ENCODE measurements at places on chromosomes 12 and 14. TPM values are rescaled to one million over a fixed set of nuclear protein-coding genes. Genes with fewer than 3 reads are reported as not detected.

Gene LIN7A
- polyA plus RNA-seq, result 0.35 TPM

Gene POC1B
- polyA plus RNA-seq, result 57.0 TPM

DNA sequence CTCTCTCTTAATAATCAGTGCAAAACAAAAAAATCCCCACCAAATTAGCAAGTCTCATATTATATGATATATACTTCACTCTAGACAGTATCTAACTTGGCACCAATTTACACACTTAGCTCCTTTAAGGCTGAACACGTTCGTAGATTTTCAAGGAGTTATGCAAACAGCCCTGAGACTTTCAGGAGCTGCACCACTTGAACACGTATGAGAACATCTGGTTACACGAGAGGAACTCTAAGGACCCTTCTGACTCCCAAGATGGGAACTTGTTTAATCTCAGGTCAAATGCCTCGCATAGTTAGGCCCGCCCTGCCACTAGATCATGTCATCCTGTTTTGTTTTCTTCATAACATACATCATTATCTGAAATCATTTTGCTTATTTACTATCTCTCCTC lies 10.0 kb downstream of the SPRING1 start:
- DNase-seq, result no peak
- peaks cover 2% of the 10 kb centered on the region for H3K27me3 ChIP-seq
- H3K4me3 ChIP-seq, result no peak overlapping the region
- H3K27ac ChIP-seq, result no peak overlapping the region
- peaks cover 26% of the 10 kb centered on the region for H3K4me1 ChIP-seq
- peaks cover 8% of the 10 kb centered on the region for H3K36me3 ChIP-seq

- H3K4me1 ChIP-seq, result peaks cover 57% of the 10 kb centered on the region
- peaks cover 7% of the 10 kb centered on the region for H3K27me3 ChIP-seq
- peak overlapping the region; percentile 60 for H3K27ac ChIP-seq
- DNase-seq, result no peak
Observed at GRCh38 chr12:46184798-46185595, 83.8 kb downstream of the SLC38A1 start.

- DNase-seq, result no peak
- no peak overlapping the region for H3K27ac ChIP-seq
- H3K4me3 ChIP-seq, result no peak overlapping the region
- H3K36me3 ChIP-seq, result peaks cover 4% of the 10 kb centered on the region
- H3K27me3 ChIP-seq, result peaks cover 1% of the 10 kb centered on the region
Observed at GRCh38 chr12:60162988-60163720, 567.3 kb downstream of the SLC16A7 start.

DNA sequence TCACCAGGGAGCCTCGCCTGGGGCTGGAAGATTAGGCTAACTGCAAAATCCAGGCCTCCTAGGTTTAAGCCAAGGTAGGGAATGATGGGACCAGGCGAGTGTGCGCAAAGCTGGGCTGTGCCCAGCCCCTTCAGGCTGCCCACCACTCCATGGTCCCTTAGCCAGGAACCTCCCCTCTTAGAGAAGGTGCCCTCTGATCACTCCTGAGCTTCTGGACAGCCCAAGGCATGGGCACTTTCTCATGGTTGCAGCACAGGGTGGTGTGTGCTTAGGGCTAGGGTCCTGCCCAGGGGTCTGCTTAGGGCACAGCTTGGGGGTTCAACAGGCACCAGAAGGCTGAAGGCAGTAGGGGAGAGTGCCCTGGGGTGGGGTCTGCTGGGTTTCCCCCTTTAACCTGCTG lies 69.0 kb downstream of the PRIMA1 start:
- no peaks in the 10 kb centered on the region for H3K36me3 ChIP-seq
- H3K4me1 ChIP-seq, result no peaks in the 10 kb centered on the region
- DNase-seq, result no peak
- peaks cover 2% of the 10 kb centered on the region for H3K27me3 ChIP-seq
- H3K4me3 ChIP-seq, result no peak overlapping the region

GRCh38 chr14:94691660-94692034 lies 78.3 kb downstream of the GSC start:
- H3K4me1 ChIP-seq, result no peaks in the 10 kb centered on the region
- H3K27ac ChIP-seq, result no peak overlapping the region
- H3K36me3 ChIP-seq, result no peaks in the 10 kb centered on the region
- H3K27me3 ChIP-seq, result peaks cover 2% of the 10 kb centered on the region
- no peak overlapping the region for H3K4me3 ChIP-seq

GRCh38 chr14:22448035-22448904 lies 140.8 kb downstream of the DAD1 start:
- H3K4me1 ChIP-seq, result peaks cover 78% of the 10 kb centered on the region
- peak overlapping the region; percentile 93 for H3K4me3 ChIP-seq
- peaks cover 36% of the 10 kb centered on the region for H3K36me3 ChIP-seq
- peak; percentile 81 for DNase-seq

DNA sequence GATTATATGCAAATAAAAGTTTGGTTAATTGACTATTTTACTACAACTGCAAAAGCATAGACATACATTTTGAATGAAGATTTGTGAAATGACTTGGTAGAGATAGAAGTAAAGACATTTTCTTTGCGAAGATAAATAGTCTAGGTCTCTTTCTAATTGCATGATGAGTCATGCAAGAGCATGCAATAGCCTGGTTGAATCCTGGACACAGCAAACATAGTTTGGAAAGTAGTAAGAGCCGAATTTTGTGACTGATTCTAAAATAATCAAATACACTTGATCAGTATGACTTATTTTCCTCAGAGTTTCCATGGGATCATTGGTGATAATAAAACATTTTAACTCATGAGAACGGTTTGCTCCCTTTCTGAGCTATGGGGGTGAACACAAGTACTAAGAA lies 27.7 kb upstream of the CAND1 start:
- no peak overlapping the region for H3K27ac ChIP-seq
- no peaks in the 10 kb centered on the region for H3K36me3 ChIP-seq
- no peak for DNase-seq
- peaks cover 3% of the 10 kb centered on the region for H3K27me3 ChIP-seq
- no peak overlapping the region for H3K4me3 ChIP-seq

GRCh38 chr14:36518031-36518585 lies 1.9 kb downstream of the NKX2-1 start:
- no peak overlapping the region for H3K4me3 ChIP-seq
- peaks cover 31% of the 10 kb centered on the region for H3K27me3 ChIP-seq
- H3K4me1 ChIP-seq, result no peaks in the 10 kb centered on the region
- no peak for DNase-seq
- H3K27ac ChIP-seq, result no peak overlapping the region

- no peak for DNase-seq
- no peaks in the 10 kb centered on the region for H3K27me3 ChIP-seq
- H3K4me1 ChIP-seq, result peaks cover 1% of the 10 kb centered on the region
- no peaks in the 10 kb centered on the region for H3K36me3 ChIP-seq
Observed at GRCh38 chr12:108597559-108598471, at the start of gene TMEM119. Gene TMEM119, minus strand, starts transcription at chr12:108598084. Its CDS starts 5,701 bp downstream, at chr12:108592383.

DNA sequence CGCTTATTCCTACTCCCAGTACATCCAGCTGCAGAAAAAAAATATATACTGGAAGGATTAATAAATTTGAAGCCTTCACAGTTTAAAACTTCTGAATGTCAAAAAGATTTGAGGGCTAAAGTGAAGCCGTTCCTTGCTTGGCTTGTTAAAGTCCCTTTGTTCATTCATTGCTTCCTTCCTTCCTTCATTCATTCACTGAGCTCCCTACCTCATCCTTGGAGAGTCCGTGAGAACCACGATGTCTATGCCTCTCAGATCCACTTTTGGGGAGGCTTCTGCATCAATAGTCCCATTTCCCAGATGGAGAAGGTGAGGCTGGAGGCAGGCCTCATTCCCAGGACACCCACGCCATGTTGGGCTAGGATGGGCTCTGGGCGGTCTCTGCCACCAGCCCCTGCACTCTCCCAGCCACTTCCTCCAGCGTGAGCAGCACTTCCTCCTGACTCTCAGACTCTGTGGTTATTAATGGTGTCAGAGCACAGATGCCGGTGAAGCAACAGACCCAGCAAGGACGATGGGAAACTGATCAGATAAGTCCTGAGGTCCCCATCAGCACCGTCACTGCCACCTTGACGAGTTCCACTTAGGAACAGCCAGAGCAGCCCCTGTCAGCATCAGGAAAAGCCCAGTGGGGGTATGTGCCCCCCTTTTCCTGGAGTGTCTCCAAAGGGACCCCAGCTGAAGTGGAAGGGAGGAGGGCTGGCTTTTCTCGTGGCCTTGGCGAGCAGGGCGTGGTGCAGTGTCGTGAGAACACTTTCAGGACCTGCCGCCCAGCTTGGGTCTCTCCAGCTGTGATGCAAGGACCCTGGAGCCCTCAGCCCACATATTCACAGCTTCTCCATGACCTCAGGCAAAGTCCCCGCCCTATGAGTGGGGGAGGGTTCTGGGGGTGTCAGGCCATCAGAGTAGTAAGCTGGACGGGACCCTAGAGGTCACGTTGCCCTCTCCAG lies 21.2 kb downstream of the ASB2 start:
- peaks cover 5% of the 10 kb centered on the region for H3K27me3 ChIP-seq
- peaks cover 63% of the 10 kb centered on the region for H3K4me1 ChIP-seq
- H3K27ac ChIP-seq, result peak overlapping the region; percentile 94

DNA sequence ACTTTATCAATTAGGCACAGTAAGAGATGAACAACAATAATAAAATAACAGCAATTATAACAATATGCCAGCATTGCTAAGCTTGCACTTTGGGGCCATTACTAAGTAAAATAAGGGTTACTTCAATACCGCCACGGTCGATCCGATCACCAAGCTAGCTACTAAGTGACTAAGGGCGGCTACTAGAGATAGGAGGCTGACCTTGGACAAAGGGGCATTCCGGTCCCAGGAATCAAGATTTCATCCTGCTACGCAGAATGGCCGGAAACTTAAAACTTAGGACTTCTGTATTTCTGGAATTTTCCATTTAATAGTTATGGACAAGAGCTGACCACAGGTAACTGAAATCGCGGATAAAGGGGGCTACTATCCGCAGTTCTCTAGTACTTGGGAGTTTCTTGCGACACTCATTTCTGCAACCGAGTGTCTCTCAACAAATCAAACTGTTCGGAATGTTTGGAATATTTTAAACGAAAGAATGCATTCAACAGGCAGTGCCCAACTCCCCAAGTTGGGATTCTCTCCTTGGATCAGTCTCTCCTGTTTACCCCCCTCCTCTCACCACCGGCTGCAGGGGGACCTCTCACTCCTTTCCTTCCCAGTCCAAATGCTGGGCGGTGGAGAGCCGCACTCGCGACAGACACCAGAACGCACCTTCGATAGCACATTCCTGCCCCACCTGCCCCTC lies 650 bp downstream of the HEBP1 start:
- H3K27me3 ChIP-seq, result peaks cover 8% of the 10 kb centered on the region
- H3K4me1 ChIP-seq, result peaks cover 26% of the 10 kb centered on the region
- peak overlapping the region; percentile 40 for H3K27ac ChIP-seq
- H3K4me3 ChIP-seq, result peak overlapping the region; percentile 98
